NCI-H2227 treated with DMSO at 0.1 percent for 48 hours (cell line): ENCODE measurements at places on chromosomes 2 and 18.

DNA sequence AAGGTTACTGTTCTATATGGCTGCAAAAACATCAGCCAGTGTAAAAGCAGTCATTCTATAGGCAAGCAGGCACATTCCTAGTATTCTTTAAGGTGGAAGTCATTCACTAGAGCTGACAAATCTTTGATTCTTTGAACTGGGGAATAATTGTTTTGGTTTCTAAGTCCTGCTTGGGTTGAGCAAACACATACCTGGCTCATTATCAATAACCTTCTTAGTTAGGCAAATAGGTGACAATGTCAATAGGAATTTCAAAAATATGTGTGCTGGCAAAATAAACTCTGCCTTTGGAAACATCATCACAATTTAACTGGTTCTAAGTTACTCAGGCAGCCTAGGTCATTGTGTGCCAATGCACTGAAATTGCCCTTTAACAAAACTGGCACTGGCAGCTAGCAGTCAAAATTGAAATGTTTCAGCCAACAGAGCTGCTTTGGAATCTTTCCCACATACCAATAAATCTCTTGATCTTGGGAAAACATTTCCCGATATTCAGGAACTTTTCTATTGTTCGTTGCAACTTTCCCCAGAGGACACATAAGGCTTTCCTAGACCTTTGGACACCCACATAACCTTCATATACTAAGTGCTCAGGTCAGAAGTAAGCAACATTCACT, 402.0 kb upstream of the MMADHC start:
- no peak for DNase-seq

DNA sequence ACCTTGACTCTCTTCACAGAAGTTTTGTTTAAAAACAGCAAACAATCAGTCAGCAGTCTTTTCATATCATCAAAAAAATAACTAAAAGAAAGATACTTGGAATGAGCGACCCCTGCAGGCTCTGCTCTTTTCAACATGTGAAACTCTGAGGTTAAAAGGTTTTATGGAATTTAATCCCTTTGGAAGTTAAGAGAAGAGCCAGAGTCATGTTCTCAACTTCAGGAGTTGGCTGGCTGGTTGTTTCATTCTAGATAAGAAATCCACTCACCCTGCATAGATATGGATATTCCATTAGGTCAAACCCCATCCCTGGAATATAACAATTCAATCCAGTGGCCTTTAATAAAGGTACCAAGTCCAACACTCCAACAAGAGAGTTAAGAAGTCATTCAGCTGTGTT, 115.6 kb upstream of the RMDN2 start:
- DNase-seq, result no peak

DNA sequence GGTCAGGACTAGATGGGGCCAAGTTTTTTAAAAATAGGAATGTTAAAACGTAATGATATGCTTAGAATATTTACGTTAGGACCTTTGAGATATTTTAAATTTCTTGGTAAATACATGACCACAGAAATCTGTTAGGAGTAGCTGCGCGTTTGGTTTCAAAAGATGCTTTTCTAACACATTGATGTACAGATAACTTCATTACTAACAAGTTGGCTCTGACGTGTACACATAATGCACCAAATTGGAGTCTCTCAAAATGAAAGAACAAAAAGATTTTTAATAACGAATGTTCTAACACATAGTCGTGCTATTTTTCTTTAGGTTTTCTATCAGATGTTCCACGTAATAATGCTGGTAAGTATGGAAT, 608 bp downstream of the PHOSPHO2 start:
- no peak for DNase-seq

DNA sequence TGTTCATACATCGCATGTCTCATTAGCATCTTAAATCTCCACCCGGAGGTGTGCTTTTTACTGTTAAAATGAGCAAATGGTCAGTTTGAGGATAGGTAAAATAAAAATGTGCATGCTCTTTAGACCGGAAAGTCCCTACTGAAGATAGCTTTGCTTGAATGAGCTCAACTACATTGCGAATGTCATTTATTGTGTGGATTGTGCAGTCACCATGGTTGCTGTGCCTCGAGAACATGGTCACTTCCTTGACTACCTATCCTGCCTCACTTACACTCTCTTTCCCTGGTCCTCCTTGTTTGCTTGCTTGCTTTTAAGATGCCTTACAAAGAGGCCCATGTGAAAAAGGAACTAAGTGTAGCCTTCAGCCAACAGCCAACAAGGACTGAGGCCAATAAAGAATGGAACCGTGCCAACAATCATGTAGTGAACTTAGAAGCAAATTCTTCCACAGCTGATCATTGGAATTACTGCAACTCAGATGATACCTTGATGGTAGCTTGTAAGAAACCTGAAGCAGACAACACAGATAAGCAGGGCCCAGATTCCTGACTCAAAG, 72.2 kb upstream of the BARD1 start:
- peak; percentile 3 for DNase-seq

DNA sequence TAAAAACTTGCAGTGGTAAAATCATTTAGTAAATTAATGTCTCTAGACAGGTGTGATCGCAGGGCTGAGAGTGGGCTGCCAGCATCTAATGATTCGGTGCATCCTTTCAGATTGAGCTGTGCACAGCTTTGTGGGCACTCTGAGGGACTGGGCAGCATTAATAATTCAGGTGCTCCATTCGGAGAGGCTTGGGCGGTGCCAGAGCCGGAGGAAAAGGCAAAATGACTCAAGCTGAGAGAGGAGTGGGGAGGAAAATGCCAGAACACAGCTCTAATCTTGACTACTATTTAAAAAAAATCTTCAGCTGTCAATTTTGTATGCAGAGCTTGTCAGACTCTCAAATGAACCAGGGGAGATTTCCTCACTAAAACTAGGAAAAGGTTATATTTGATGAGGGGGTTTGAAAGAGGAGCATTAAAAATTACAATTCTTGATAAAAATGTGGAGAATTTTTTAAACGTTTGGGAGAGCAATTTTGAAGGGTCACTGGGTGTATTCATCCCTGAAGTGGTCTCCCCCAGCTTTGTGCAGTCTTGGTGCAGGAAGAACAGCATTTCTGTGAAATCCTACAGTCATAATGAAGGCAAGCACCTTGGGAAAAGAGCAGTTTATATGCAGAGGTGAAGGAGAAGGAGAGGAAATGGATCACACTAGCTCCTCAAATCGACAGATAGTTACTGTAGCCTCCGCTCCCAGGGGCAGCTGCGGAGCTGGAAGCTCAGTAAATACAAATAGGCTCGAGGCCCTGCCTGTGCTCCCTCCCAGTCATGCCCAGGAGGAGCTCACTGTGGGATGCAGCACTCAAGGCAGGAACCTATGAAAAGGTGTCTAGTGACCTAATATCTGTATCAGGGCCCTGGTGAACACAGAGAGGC, 535.4 kb upstream of the RAB6C start:
- no peak for DNase-seq

DNA sequence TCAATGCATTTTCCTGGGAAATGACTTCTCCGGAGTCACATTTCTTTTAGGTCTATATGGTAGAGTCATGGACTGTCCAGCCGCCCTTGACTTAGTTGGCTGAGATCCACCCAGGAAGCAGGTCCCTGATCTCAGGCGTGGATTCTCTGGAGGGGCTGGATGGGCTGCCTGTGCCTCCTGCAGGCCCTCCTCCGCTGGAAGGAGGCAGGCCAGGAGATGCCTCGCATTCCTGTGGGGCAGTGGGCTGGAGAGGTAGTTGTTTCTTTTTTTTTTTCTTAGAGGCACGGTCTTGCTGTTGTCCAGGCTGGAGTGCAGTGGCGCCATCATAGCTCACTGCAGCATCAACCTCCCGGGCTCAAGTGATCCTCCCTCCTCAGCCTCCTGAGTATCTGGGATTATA, 129.0 kb upstream of the MYCN start:
- DNase-seq, result no peak

GRCh38 chr2:238562446-238562845, 135.7 kb downstream of the ASB1 start:
- no peak for DNase-seq

DNA sequence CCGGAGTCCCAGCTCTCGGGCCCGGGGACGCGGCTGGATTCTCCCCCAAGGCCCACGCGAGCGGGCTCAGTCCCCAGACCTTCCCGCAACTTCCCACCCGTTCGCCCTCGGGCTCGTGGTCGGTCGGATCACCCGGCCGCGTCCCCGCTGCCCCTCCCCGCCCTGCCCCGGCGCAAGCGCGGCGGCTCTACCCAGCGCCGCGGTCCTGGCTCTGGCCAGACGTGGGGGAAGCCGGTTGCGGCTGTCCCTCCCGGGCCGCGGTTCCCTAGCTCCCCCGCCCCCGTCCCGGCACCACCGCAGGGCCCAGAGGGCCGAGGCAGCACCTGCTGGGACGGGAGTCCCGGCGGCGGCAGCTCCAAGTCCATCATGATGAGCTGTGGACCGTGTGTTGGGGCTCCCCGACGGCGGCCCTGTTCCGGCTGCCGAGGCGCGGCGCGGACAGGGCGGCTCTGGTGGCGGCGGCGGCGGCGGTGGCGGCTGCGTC, 276 bp downstream of the NFE2L2 start:
- no peak for DNase-seq

DNA sequence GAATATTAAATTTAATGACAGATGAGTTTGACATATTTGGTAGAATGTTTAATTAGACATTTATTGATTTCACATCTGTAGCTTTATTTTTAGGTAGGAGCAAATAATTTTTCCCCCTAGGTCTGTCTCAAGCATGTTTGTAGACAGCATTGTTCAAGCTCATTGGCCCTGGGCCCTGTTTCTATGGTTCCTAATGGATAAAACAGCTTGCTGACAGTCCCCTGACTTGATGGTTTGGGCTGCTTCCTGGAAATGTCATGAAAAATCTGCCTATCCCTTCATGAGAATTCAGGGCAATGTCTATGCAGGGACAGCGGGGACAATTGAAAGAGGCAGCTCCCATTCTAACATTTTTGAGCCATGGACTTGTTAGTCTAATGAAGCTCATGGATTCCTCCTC, 14.6 kb upstream of the MEP1B start:
- no peak for DNase-seq

DNA sequence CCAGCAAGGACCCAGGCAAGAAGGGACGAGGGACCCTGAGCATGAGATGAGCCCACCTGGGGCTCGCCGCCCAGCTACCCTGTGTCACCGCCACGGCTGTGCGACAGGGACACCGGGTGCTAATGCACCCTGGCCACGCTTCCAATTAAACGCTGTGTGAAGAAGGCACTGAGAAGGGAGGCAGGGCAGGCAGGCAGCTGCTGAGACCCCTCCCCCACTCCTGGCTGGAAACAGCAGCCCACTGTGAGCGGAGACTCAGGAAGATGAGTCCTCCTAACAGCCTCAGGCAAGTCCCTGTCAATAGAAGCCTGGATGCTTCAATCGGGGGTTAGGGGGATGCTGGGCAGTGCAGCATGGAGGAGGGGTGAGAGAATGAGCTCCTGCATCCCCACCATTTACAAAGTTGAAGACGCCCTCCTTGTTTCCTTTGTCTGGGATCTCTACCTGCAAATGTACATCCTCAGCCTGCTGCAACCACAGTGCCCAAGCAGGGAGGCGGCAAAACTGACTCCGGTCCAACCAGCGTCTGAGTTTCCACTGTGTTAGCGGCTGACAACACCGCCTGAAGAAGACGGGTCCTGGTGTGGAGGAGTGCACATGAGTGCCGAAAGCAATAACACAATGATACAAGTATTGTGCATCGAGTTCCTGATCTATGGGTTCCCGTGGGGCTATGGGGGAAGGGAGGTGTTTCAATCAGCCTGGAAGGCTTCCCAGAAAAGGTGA, 12.8 kb downstream of the TMEM163 start:
- DNase-seq, result peak; percentile 75

DNA sequence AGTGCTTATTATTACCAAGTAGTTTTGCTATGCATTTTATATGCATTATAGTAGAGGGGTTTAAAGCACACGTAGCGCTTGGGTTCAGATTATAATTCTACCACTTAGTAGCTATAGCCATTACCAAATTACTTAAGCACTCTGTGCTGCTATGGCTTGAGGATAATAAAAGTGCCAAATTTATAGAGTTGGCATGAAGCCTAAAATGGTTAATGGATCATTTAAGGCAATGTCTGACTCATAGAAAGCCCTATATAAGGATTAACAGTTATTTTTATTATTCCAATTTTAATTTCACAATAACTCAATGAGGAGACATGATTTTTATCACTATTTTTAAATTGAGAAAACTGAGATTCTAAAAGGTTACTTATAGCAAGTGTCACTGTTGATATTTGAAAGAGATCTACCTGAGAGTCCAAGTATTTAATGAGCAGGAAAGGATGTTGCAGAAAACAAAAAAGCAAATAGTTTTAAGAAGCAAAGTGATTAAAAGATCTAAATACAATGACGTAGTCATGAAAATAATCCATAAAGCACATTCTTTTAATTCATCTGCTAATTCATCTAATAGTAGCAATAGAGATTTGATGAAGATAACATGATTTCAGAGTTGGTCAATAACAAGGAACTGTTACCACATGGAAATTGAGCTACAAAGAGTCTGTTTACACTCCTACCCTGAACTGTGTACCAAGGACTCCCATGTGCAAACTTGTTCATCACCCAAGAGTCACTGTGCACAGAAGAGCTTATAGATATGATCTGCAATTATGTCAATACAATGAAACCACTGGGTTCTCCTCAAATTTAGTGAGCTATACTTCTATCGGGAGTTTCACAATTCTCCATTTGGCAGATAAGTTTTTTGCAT, 78.8 kb upstream of the DTNA start:
- no peak for DNase-seq

DNA sequence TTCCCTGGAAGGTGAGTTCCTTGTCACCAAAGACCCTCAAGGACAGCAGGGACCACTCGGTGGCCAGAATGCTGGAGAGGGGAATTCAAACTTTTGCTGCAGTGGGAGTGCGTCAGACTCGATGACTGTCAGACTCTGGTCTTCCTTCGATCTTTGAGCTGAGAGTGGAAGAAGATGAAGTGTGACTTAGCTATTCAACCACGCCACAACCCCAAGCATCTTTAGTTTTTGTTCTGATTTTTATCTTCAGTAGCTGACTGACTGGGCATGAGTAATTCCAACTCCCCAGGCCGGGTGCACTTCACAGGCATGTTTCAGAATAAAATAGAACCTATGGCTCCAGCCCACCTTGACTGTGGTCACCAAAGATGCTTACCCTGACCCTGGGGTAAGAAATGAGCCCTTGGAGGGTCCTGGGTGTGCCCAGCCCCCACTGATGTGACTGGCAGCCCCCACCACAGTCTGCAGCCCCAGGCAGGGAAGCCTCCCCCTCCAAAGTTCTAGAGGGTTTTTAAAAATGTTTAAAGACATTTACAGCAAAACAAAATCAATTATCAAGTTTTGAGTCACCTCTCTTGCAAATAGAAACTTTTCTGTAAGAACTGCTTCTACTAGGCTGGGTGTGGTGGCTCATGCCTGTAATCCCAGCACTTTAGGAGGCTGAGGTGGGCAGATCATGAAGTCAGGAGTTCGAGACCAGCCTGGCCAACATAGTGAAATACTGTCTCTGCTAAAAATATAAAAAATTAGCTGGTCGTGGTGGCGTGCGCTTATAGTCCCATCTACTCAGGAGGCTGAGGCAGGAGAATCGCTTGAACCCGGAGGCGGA, 24.9 kb upstream of the YWHAQ start:
- DNase-seq, result no peak

DNA sequence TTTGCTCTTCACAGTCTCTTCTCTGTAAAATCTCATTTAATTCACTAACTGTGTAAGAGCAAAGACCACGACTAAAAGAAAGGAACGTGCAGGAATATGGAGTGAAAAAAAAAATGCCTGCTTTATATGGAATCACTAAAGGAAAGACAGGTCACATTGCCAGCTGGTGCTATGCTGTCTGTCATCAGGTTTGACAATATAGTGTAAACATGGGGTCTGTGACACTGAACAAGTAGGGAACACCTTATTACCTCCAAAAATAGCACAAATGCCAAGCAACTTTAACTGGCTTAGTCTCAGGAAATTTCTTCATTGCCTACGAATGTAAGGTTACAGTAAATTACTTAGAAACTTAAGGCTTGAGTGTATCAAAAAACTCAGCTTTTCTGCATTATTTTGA, 364.5 kb upstream of the LINC00305 start:
- DNase-seq, result no peak

GRCh38 chr2:19035238-19035637, 323.2 kb downstream of the OSR1 start:
- no peak for DNase-seq
